ENCODE measurements at places on chromosomes 3 and 15. TPM values are rescaled to one million over a fixed set of nuclear protein-coding genes. Genes with fewer than 3 reads are reported as not detected.
A peak's percentile ranks its signal among the peaks of the same experiment; 100 is the strongest.

The SLC51A gene
- total RNA-seq = not detected

The INTS14 gene
- total RNA-seq = 50.8 TPM

GRCh38 chr3:194767446-194768207, 81.9 kb downstream of the FAM43A start:
- no peak overlapping the region for H3K4me3 ChIP-seq
- no peak for DNase-seq
- H3K27me3 ChIP-seq = peaks cover 4% of the 10 kb centered on the region
- no peaks in the 10 kb centered on the region for H3K36me3 ChIP-seq

DNA sequence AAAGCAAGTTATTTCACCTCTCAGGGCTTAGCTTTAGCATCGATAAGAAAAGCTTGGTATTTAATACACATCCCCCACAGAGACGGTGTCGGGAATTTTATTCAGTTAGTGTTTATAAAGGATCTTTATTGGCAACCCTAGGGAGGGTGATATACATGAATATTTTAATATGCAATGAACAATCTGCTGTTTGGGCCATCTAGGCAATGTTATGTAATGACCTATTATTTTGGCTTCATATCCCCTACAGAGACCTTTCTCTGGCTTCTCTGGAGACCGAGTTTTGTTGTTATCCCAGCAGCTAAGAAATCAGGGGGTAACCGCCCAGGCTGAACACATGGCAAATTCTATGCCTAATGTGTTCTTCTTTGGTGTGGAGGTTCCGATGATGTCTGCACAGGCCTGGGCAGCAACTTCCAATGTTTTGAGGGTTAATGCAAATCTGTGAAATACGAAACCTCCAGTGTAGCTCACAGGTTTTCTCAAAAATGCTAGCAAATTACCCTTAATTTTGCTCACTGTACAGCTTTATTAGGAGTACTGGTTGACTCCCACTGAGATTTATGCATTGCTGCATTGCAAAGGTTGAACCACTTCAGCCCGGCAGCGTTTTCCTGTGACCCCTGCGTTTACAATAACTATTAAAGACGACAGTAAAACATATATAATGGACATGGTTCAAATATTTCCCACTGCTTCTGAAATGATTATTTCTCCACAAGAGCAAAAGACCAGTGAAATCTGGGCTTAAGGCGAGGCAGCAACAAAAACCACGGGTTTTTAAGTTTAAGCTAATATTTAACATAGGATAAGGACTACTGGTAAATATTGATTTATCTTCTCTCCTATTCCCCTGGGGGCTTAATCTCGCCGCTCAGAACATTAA, 298.3 kb upstream of the NR2E3 start:
- DNase-seq = no peak
- H3K4me3 ChIP-seq = no peak overlapping the region
- no peaks in the 10 kb centered on the region for H3K36me3 ChIP-seq
- H3K27ac ChIP-seq = peak overlapping the region; percentile 74
- H3K4me1 ChIP-seq = peaks cover 66% of the 10 kb centered on the region

GRCh38 chr15:90456236-90456635, 68.2 kb downstream of the IQGAP1 start:
- DNase-seq = no peak
- no peak overlapping the region for H3K27ac ChIP-seq
- H3K4me1 ChIP-seq = peaks cover 28% of the 10 kb centered on the region
- no peak overlapping the region for H3K4me3 ChIP-seq
- peaks cover 50% of the 10 kb centered on the region for H3K36me3 ChIP-seq

GRCh38 chr3:53646723-53647122, 152.3 kb downstream of the CACNA1D start:
- peaks cover 15% of the 10 kb centered on the region for H3K27me3 ChIP-seq
- no peak overlapping the region for H3K4me3 ChIP-seq
- H3K27ac ChIP-seq = no peak overlapping the region
- H3K36me3 ChIP-seq = no peaks in the 10 kb centered on the region
- peaks cover 28% of the 10 kb centered on the region for H3K4me1 ChIP-seq

DNA sequence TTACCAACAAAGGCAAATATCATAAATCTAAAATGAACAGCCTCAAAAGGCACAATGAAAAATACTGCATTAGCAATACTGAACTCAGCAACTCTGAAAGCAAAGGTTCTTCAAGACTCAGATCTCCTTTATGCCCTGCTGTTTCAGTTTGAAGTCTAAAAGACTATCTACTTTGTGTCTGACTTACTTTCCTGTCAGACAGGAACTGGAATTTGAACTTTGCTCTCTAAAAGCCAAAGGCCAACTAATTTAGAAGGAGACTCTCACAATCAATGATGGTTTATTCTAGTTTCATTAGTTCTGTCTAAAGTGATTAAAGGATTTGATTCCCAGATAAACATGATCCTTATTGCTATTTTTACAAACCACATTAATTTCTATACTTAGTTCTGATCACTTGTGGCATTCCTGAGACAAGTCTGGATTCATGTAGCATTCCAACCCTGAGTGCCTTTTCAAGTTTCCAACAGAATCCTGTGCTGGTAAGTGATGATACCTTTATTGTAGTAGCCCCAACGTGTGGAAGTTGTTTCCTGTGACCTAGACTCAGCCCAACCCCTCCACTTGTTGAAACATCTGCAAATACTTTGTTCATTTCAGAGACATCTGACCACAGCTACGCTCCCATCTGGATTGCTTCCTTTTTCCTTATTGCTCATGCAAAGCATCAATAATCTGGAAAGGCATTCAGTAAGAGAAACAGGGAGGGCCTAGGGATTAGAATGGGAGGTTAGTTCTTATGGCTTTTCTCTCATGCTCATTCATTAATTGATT, 14.9 kb upstream of the LEKR1 start:
- no peak overlapping the region for H3K4me3 ChIP-seq
- H3K36me3 ChIP-seq = no peaks in the 10 kb centered on the region
- DNase-seq = no peak
- no peak overlapping the region for H3K27ac ChIP-seq
- H3K27me3 ChIP-seq = peaks cover 8% of the 10 kb centered on the region

- H3K27ac ChIP-seq = no peak overlapping the region
- no peak overlapping the region for H3K4me3 ChIP-seq
- DNase-seq = no peak
- no peaks in the 10 kb centered on the region for H3K36me3 ChIP-seq
- peaks cover 18% of the 10 kb centered on the region for H3K4me1 ChIP-seq
Observed at GRCh38 chr3:195808741-195809290, 2.9 kb downstream of the MUC4 start.

- H3K4me3 ChIP-seq = peak overlapping the region; percentile 76
- H3K27me3 ChIP-seq = peaks cover 35% of the 10 kb centered on the region
- no peak for DNase-seq
- peaks cover 26% of the 10 kb centered on the region for H3K4me1 ChIP-seq
- peak overlapping the region; percentile 80 for H3K27ac ChIP-seq
Observed at GRCh38 chr15:79311901-79312553, 1.1 kb downstream of the TMED3 start.
